CD4-positive, CD25-positive, alpha-beta regulatory T cell (primary cell): ENCODE measurements at places on chromosomes 1 and 21. TPM values are rescaled to one million over a fixed set of nuclear protein-coding genes. Genes with fewer than 3 reads are reported as not detected.

Gene OR2T29
- not detected for total RNA-seq

Gene GJA9
- not detected for total RNA-seq

Gene MANEAL
- total RNA-seq = 0.69 TPM

Gene KRTAP13-2
- total RNA-seq = not detected

Gene FGR
- 0.15 TPM for total RNA-seq

DNA sequence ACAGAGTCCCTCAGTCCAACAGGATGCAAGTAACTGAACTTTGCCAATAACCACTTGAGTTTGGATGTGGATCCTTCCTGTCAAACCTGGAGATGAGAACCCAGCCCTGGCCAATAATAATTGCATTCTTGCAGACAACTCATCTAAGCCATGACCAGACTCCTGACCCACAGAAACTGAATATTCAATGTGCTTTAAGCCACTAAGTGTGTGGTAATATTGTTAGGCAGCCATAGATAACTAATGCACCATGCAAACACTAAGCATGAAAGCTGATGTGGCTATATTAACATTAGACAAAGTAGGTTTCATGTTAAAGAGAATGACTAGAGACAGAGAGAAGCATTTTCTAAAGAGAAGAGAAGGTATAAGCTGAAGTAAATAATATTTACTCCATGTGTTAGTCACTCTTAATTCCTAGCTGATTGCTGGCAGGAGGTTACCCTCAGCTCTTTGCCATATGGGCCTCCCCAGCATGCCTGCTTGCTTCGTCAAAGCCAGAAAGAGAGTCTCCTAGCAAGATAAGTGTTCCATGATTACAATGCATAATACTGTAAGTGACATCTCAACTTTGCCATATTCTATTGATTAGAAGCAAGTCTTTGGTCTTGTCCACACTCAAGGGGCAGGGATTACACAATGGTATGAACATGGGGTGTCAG lies 276.4 kb upstream of the PLXNA2 start:
- no peak for DNase-seq

DNA sequence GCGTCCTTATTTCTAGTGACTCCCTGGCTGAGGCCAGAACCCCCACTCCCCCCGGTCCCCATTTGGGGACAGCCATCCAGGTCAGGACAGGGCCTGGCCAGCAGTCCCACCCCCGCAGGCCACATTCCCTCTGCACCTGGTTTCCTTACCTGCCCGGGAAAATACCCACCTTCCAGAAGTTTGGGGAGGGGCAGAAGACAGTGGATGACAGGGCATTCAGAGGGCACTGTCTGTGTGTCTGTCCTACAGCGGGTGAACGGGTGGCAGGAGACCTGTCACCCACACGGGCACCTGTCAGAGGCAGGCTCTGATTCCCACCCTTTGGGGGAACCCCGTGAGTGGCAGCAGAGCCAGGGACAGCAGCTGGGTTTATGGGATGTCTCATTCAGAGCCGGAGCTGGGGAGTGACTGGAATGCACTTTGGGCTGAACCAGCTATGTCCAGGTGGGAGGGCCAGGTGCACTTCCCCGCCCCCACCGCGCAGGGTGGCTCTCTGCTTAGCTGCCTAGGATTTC lies 2.0 kb downstream of the ARHGEF16 start:
- no peak for DNase-seq

DNA sequence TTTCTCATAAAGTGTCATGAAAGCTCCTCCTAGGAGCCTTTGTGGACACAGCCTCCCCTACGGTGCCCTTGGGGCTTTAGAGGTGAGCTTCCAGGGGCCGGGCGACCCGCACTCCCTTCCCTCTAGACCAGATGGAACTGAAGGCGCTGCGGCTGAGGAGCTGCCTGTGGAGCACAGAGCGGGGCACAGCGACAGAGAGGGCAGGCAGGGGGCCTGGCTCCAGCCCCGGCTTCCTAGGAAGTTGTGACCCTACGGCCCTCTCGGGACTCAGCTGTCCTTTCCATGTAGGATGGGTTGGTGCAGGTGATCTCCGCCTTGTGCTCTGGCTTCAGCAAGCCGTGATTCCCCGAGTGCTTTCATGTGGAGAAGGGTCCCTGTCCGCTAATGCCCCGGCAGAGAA lies 23.6 kb upstream of the NEK2 start:
- no peak for DNase-seq

DNA sequence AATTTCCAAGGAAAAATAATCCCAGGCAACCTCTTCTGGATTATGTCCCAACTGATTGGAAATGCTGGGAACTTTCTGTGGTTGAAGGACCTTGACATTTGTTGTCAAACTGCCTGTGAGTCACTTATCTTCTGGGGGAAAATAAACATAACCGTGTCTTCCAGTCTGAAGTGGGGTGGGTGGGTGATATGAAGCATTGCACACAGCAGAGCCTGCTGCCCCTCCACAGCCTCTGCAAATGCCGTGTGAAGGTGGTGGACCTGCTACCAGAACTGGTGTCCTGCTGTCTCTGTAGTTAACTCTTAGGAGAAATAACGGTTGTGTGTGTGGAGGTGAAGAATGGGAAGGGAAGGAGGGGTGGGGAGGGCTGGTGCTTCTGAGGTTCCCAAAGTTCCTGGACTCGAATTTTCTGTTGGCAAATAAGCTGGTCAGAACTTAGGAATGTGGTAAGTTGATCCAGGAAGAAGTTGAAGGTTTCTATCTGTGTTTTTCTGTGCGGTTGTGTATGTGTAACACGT lies 23.2 kb downstream of the GALNT2 start:
- DNase-seq = no peak

DNA sequence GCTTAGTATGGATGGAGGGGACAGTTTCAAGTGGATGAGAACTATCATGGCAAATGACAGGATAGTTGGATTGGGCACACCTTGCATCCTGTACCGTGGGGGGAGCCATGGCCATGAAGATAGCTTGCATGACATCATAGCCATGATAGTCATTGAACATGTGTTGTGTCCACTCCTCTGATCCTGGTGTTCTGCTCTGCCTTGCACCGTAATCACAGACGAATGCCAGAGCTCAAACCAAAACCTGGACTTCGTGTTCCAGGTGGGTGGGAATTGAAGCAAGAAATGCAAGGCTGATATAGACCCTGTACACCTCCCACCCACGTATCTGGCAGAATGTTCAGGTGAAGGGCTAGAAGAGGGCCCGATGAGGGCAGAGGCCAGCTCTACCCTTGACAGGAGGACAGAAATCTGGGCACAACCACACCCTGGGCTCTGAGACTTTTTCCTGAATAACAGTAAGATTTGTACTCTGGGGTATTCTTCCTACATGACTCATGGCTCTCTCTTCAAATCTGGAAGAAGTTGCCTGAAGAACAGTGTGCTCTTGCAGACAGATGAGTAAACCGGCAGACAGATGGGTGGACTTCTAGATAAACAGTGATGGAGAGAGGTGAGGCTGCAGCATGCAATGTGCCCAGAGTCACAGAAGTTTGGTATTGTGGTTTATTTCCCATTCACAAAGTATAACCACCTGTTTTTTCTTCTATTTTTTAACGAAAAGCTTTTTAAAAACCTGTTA lies 45.0 kb downstream of the KCNJ6 start:
- no peak for DNase-seq

GRCh38 chr1:242877229-242877628 lies 352.7 kb upstream of the PLD5 start:
- no peak for DNase-seq
